ENCODE measurements at places on chromosomes 2 and 18.

DNA sequence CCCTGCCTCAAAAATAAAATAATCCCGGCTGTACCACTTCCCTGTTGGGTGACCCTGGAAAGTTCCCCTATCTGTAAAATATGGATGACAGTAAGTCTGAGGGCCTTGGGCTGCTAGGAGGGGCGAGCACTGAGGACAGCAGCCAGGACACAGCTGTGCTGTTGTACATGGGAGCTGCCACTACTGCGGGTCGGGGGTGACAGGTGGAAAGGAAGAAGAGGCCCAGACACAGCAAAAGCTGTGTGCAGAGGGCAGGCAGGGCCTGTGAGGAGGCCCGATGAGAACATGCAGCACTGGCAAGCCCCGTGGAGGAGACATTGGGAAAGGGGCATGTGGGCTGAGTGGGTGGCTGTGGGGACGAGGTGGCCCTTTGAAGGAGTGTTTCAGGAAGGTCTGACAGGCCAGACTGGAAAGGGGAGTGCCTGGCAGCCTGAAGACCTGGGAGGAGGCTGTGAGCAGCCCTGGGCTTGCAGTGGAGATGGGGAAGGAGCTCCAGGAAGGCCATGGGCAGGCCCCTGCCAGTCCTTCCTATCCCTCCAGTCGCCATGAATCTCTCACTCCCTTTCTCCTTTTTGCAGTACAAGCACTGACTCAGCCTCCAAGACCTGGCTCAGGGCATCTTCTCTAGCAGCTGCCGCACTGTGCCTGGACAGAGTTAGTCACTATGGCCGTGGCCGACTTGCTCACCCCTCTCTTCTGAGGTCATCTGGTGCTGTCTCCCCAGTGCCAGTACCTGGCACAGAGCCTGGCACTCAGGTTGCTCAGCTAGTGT is 28.9 kb upstream of the SEMA4C start:
- no peak for DNase-seq

GRCh38 chr2:183000846-183001245 is 37.4 kb downstream of the NCKAP1 start:
- DNase-seq: no peak

GRCh38 chr2:227462972-227463931 is 8.7 kb upstream of the AGFG1 start:
- DNase-seq: peak; percentile 50

GRCh38 chr2:75641587-75641986 is 5.0 kb upstream of the MRPL19 start:
- DNase-seq: no peak

DNA sequence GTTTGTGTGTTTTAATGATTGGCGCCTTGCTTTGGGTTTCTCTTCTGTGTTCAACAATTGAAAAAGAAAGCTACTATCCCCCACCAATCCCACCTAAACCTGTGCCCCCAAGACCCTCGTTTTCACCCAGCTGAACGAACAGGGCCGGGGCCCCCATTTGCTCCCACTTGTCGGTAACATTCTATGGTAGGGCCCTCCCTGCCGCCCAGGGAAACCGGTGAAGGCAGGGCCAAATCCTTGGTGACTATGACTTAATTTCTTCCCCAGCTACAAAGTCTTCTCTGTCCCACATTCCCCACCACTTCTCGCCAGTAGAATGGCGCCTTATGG is 598 bp upstream of the SNRNP200 start:
- DNase-seq: no peak

DNA sequence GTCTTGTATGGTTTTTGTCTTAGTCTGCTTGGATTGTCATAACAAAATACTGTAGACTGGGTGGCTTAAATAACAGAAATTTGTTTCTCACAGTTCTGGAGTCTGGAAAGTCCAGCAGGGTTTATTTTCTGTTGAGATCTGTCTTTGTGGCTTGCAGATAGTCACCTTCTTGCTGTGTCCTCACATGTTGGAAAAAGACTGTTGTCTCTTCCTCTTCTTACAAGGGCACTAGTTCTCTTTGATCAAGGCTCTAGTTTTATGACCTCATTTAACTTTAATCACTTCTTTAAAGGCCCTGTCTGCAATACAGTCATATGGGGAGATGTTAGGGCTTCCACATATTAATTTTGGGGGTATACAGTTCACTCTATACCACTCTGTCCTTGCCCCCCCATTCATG is 56.5 kb downstream of the NBEAL1 start:
- no peak for DNase-seq
